ENCODE measurements at places on chromosomes 3 and 15.

DNA sequence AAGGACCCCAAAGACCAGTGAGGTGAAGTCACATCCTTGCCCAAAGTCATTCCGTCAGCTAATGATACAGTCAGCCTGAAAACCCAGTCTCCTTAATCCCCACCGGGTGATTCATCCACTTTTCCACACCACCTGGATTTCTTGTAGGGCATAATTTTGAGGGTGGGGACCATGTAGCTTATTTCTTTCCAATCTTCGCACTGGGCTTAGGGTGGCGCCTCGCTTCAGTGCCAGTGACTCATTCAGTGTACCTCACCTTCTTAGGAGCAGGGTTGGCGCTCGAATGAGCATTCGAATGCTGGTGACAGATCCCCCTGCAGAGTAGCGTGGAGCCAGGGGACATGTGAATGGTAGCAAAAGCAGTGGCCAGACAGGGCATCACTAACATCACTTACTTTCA lies 24.0 kb downstream of the BMF start:
- no peak for DNase-seq

DNA sequence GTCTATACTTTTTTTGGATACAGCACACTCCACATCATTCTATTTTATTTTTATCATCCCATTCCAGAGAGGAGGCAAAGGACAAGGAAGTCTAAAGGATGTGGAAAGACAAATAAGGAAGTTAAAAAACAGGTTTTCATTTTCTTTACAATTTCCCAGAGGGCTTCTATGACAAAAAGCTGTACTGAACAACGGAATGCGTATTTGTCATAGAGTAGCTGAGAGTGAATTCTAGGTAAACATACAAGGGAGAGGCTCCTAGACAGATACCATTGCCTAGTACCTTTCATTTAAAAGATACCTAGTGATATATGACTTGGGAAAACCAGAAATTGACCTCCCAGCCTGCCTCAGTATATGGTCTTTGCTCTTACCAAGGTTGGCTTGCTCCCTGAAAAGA lies 341.7 kb downstream of the FHIT start:
- no peak for DNase-seq

GRCh38 chr3:126017362-126017761 lies 48.4 kb downstream of the ROPN1B start:
- no peak for DNase-seq

DNA sequence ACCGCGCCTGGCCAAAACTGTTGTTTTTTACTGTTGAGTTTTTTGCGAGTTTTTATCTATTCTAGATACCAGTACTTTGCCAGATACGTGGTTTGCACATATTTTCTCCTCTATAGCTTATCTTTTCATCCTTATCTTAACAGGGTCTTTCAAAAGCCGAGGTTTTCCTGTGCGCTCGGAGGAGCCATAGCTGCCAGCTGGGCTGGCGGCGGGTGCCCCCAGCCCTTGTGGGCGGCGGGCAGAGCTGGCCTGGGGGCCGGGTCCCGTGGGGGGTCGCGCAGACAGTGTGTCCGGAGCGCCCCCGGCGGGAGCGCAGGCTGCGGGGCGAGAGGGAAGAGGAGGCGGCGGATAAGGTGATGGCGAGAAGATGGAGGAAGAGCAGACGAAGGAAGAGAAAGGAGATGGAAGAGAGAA lies 11.1 kb upstream of the EIF4A2 start:
- DNase-seq: no peak

GRCh38 chr3:139117883-139118760 lies 73.4 kb upstream of the PRR23C start:
- DNase-seq: no peak

- DNase-seq: no peak
These were observed 3.6 kb downstream of the CTNNB1 start for GRCh38 chr3:41202834-41203345.

DNA sequence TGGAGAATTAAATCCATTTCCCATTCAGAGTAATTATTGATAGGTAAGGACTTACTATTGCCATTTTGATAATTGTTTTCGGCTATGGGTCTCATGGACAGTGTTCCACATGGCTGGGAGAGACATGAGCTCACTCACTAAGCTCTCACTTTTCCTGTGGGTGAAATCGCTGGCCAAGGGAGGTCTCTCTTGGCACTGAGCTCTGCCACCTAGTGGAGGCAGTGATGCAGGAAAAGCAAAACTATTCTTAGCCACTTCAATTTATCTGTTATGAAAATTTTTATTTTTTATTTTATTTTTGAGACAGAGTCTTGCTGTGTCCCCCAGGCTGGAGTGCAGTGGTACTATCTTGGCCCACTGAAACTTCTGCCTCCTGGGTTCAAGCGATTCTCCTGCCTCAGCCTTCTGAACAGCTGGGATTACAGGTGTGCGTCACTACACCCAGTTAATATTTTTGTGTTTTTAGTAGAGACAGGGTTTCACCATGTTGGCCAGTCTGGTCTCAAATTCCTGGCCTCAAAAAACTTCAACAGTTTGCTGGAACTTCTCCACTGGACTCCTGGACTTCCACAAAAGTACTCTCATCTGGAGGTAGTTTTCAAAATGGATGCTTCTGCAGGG lies 4.7 kb upstream of the RNF13 start:
- peak; percentile 46 for DNase-seq

All from activated CD4-positive, alpha-beta T cell treated with anti-CD3 and anti-CD28 coated beads, Interleukin-2, amount 50 U/mL, for 24 hours (primary cell).